Right renal pelvis (tissue), 4 donors: ENCODE measurements at places on chromosomes 7 and 10. TPM values are rescaled to one million over a fixed set of nuclear protein-coding genes. Genes with fewer than 3 reads are reported as not detected.
A peak's percentile ranks its signal among the peaks of the same experiment; 100 is the strongest.

- no peak for DNase-seq
Measured at GRCh38 chr7:103499976-103500375, 54.0 kb upstream of the SLC26A5 start.

- DNase-seq, result no peak
Measured at GRCh38 chr7:137283153-137283552, 60.4 kb downstream of the PTN start.

GRCh38 chr10:124658591-124659242 is 85.5 kb downstream of the FAM53B start:
- no peak for DNase-seq

GRCh38 chr10:71659111-71659634 is 60.4 kb downstream of the C10orf105 start:
- no peak for DNase-seq

GRCh38 chr10:60759181-60759580 is 19.1 kb upstream of the CDK1 start:
- DNase-seq, result no peak

DNA sequence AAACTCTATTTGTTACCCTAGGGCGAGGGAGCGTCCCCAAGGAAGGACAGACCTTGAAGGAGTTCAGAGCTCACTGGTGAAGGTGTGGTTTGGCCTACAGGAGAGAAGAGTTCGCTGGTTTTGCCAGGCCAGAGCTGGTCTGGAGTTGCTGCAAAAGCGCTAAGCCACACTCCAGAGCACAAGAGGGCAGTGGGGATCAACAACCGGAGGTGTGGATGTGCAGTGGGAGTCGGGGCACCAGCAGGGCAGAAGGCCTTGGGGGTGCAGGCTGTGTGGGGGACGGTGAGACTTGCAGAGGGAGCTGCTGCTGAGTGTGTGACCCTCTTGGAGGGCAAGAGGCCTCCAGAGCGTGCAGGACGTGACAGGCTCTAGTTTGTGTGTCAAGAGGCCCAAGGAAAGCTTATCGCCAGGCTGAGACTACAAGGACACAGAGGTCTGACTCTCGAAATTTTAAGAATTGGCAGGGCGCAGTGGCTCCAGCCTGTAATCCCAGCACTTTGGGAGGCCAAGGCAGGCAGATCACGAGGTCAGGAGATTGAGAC is 14.3 kb upstream of the CUL1 start:
- no peak for DNase-seq

DNA sequence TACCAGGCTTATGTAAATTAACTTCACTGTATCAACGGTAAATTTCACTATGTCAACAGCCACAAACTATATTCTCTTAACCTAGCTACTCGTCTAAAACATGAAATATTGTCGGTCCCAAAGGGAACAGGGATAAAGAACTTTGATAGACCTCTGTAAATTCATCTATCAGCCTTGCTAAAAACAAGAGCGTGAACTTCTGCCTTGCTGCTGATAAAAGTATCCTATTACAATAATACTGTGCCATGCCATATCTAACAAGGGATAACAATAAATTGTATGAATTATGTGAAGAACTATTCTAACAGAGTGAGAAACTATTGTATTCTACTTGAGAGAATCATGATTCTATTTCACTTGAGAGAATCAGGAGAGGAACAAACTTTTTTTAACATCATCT is 117.2 kb downstream of the CNOT4 start:
- DNase-seq, result no peak

DNA sequence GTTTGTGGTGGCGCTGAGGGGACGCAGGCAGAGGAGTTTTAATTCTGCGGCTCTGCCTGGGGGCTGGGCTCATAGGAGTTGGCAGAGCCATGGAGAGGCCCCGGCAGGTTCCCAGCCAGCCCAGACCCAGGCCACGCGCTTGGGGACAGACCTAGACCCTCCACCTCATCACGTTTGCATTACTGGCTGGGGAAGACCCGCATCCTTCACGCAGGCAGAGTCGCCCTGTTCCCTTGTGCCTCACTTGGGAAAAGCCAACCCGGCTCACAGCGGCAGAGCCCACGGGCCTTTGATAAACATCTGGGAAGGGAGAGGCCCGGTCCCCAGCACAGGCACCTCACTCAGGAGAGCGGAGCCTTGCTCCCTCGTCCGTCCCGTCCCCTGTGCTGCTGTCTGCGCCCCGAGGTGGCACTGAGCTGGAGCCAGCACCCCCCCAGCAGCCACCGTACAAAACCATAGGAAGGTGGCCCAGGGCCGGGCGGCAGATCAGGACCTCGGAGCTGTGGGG is 112.8 kb downstream of the CYTH3 start:
- DNase-seq, result no peak

DNA sequence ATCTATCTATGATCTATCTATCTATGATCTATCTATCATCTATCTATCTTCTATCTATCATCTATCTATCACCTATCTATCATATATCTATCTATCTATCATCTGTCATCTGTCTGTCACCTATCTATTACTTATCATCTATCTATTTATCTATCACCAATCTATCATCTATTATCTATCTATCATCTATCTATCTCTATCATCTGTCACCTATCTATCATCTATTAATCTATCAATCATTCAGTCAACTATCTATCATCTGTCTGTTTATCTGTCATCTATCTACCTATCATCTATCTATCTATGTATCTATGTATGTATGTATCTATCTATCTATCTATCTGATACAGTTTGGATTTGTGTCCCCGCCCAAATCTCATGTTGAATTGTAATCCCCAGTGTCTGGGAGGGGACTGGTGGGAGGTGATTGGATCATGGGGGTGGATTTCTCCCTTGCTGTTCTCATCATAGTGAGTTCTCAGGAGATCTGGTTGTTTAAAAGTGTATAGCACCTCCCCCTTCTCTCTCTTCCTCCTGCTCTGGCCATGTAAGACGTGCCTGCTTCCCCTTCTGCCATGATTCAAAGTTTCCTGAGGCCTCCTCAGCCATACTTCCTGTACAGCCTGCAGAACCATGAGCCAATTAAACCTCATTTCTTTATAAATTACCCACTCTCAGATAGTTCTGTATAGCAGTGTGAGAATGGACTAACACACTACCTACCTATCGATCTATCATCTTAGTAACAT is 37.6 kb downstream of the NPTX2 start:
- no peak for DNase-seq

DNA sequence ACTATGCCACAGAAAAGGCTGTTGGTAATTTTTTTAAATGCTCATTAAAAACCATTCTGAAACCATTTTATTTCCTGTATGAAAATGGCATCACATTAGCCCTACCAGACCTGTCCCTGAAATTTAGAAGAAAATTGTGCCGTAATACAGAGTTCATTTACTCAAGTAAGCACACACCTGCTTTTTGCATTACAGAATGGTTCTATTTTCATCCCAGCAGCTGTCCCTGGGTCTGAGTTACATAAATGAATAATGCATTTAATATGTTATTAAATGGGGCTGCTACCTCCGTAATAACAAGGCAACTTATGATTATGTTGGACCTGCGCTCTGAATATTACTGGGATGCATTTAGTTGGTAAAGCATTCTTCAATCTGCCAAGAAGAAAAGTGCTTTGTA is 508.9 kb downstream of the SORCS1 start:
- no peak for DNase-seq

GRCh38 chr7:100546926-100547800 is 8.2 kb downstream of the AGFG2 start:
- no peak for DNase-seq

GRCh38 chr10:47047577-47048525 is 136.6 kb downstream of the PTPN20 start:
- peak; percentile 43 for DNase-seq

GRCh38 chr10:110822035-110822711 is 49.6 kb upstream of the PDCD4 start:
- DNase-seq, result no peak

DNA sequence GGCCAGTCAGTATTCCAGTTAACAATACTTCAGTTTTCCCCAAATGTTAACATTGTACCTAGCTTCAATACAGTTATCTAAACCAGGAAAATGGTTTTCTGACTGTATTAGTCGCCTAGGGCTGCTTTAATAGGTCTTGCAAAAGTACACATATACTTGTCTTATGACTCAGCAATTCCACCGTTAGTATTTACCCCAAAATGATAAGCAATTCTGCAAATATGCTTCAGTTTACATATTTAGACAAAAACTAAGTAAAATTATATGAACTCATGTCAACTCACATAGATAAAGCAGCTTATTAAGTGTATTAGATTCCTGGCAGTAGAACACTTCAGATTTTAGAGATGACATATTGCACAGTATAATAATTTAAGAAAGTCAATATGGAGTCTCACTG is 363.3 kb downstream of the ARL4A start:
- DNase-seq, result no peak

DNA sequence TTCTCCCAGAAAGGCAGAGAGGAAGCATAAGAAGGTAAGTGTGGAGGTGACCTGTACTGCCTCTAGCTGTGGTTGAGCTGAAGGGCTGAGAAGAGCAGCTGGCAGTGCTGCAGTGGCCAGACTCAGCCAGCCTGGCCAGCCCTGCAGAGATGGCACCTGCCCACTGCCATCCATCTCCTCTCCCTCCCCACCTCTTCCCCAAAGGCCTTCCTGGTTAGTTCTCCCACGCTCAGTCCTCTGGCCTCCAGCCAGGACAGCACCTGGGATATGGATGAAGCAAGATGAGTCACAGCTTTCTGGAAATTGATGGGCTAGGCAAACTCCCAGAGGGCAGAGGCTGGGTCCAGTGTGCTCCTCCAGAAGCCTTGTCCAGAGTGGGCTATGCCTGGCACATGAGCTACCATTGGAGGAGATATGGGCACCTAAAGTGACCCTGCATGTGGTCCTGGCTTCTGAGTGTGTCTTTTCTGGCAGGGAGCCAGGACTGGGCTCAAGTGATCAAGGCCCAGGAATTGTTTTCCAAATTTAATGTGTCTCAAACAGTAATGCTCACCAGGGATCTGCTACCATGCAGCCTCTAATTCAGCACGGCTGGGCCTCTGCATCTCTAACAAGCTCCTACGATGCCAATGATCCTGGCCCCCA is 81.0 kb upstream of the CACUL1 start:
- DNase-seq, result no peak

DNA sequence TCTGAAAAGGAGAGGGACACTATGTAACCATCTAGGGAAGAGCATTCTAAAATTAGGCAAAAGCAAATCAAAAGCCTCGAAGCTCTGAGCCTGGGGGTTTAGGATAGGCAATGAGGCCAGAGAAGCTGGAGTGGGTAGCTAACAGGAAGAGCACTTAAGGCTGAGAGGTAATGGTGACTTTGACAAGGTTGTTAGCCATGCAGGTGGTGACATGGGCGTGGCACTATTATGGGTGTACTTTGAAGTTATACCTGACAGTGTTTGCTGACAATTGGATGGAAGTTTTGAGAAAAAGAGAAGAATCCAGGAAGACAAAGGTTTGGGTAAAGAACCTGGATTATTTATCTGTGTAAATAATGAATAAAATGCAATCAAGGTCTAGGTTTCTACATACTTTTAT is 383.0 kb upstream of the SEMA3C start:
- no peak for DNase-seq

- DNase-seq, result no peak
Measured at GRCh38 chr7:156657681-156658080, 17.1 kb downstream of the RNF32 start.

GRCh38 chr7:359766-360361 is 69.9 kb downstream of the FOXL3 start:
- no peak for DNase-seq

- no peak for DNase-seq
Measured at GRCh38 chr10:45261243-45261775, 54.1 kb downstream of the OR13A1 start.

DNA sequence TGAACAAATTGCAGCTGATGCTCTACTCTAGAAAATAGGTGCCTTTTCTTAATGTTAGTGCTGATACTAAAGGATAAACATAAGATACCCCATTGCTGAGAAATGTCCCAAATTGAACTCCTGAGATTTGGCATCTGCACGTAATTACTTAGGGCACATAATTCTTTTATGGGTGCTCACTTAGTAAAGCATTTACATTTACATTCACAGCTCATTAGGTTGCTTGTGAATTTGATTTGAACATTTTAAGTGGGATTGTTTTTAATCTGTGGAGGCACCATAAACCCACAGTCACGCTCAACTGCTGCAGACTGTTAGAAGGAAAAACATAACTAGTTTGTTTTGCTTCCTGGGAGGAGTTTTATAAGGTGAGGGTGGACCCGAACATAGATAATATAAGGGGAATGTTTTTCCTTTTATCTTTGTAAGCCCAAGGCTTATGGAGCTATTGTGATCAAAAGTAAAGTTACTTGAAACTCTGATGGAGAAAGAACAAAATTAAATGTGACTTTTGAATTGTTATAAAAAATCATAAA is 560.8 kb downstream of the REEP3 start:
- no peak for DNase-seq

- DNase-seq, result no peak
Measured at GRCh38 chr7:75635036-75635435, 103.7 kb downstream of the HIP1 start.

DNA sequence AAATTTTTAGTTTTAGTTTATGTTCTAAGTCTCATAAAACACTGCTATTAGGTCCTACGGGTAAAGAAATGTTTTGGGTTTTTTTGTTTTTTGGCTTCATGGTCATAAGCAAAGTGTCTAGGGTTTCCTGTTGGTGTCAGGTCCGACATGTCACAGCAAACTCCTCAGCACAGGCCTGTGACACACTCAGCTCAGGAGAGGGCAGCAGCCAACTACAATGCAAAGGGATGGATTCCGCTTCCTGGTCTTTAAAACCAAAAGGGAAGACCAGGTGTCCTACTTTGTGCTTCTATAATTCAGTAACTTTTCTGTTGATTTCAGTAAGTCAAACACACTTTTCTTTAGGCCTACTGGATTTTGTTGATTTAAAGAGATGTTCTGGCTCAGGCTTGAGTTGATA is 83.8 kb upstream of the MACROH2A2 start:
- no peak for DNase-seq

NCF1 gene
- 0.84 TPM for polyA plus RNA-seq

ASAH2 gene
- polyA plus RNA-seq, result 2.2 TPM

SP4 gene
- 13.1 TPM for polyA plus RNA-seq

RGS10 gene
- 35.7 TPM for polyA plus RNA-seq

LRRN3 gene
- 5.1 TPM for polyA plus RNA-seq

PPP1R17 gene
- polyA plus RNA-seq, result not detected

TRIL gene
- polyA plus RNA-seq, result 67.7 TPM

IFIT1 gene
- 15.0 TPM for polyA plus RNA-seq

AOAH gene
- polyA plus RNA-seq, result 3.0 TPM
